Frontal cortex (tissue), 4 donors: ENCODE measurements at places on chromosomes 7 and 10. TPM values are rescaled to one million over a fixed set of nuclear protein-coding genes. Genes with fewer than 3 reads are reported as not detected.

GRCh38 chr7:34845666-34846361 lies 187.8 kb downstream of the NPSR1 start:
- no peak for DNase-seq

The RABGEF1 gene
- total RNA-seq: 71.3 TPM

The AKR1E2 gene
- 74.2 TPM for total RNA-seq

GRCh38 chr7:144118341-144118740 lies 4.6 kb upstream of the OR2A14 start:
- no peak for DNase-seq

DNA sequence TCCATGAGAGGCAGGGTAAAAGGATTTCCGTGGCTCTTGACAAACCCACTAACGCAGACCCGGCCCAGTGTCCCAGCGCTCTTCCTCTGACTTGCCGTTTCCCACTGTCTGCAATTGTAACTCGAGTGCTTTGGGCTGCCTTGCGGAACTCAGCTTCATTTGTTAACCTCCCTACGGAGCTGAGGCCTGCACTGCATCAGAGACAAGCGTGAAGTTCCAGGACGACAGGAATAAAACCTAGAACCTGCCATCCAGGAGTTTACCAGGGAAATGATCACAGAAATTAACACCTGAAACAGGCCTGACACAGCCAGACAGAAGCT lies 76.2 kb downstream of the SFMBT2 start:
- DNase-seq: no peak

The FOXI2 gene
- total RNA-seq: not detected

GRCh38 chr7:81682873-81683272 lies 87.0 kb downstream of the HGF start:
- no peak for DNase-seq

The PLEKHA1 gene
- total RNA-seq: 29.8 TPM

DNA sequence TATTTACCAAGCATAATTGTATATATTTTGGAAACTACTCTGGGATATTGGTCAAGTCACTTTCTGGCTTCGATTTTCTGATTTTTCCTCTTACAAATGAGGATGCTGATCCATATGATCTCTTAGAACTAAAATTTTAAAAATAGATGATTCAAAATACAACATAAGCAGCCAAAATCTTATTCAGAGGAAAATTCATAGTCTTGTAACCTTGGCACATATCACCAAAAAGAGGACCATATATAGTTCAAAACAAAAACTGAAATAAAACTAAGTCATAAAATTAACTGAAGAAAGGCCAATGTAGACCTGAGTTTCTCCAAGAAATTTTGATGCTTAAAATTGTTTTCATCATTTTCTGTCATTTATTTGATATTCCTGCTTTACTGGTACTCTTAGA lies 768.3 kb downstream of the SORCS3 start:
- DNase-seq: no peak

The CPN1 gene
- not detected for total RNA-seq

The IFIT1B gene
- 0.41 TPM for total RNA-seq

The CLCN1 gene
- under 0.01 TPM for total RNA-seq

The C10orf105 gene
- total RNA-seq: not detected

GRCh38 chr10:34491678-34492077 lies 323.4 kb downstream of the PARD3 start:
- peak; percentile 13 for DNase-seq
